ENCODE measurements at places on chromosomes 3 and 15.

GRCh38 chr3:31178467-31178866 lies 284.0 kb upstream of the GADL1 start:
- DNase-seq = no peak

DNA sequence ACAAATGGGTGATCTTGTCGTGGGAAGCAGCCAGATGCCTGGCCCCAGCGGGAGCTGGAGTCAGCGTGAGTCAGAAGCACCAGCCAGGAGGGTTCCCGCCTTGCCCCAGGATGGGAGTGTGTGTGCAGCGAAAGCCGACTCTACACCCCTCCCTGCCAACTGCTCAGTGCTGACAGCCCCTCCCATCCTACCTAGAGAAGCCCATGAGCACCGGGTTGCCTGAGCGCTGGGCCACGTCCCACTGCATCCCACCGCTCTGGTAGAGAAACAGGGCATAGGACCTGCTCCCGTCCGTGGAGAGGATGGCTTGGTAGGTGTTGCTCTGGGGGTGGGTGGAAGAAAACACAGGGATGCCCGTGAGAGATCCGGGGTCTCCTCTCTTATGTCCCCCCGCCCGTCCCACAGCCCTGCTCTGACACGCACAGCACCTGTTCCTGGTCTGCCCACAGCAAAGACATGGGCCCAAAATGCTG lies 42.9 kb downstream of the MUC4 start:
- no peak for DNase-seq

- DNase-seq = no peak
These were observed 1.2 kb downstream of the C3orf85 start for GRCh38 chr3:109137761-109138160.

DNA sequence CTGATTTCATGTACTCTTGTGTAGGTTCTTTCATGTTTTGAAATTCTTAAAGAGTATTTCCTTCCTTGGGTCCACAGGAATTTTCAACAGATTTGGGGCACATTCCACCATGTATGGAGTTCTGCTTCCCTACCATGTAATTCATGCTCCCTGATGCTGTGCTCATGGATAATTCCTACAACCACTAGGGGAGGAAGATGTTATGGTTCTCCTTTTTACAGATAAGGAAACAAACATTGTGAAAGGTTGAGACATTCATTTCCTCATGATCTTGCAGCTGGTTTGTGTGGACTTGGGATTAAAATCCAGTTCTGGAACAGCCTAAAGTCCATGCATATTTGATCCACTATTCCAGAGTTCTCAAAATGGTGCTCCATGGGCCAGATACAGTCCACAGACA lies 174.9 kb upstream of the FRMD4B start:
- DNase-seq = no peak

DNA sequence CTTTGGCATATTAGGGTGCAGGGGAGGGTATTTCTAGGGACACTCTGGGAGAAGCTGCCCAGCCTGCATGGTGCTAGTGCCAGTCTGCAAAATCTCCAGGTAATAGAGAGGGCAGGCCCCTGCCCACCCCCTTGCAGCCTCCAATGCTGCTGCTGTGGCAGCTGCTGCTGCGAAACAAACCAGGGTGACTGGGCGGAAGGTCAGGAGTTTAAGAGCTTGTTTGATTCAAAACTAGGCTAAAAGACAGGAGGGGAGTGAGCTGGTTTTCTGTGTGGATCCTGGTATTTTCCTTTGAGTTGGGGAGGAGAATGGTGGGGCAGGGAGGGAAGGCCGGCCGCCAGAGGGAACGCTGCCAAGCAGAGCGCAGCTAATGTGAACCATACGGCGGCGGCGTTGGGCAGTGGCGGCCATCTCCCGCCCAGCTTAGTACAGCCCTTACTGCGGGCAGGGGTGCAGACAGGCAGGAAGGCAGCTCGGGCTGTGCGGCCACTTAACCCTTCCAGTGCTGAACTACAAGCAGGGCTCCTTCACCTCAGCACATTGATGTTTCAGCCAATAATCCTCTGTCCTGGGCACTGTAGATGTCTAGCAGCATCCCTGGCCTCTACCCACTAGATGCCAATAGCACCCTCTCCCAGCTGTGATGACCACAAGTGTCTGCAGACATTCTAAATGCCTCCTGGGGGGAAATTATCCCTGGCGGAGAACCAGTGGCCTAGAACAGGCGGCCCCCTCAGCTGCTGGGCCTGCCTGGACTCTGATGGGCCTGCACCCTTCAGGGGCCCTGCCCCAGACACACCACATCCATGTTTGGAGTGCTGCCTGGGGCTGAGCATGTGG lies 125.7 kb downstream of the EEFSEC start:
- DNase-seq = no peak

GRCh38 chr3:120852412-120852811 lies 55.6 kb upstream of the STXBP5L start:
- no peak for DNase-seq

- DNase-seq = no peak
These were observed 46.5 kb downstream of the CYFIP1 start for GRCh38 chr15:22933641-22934061.

GRCh38 chr3:79424811-79425210 lies 343.0 kb downstream of the ROBO1 start:
- no peak for DNase-seq

DNA sequence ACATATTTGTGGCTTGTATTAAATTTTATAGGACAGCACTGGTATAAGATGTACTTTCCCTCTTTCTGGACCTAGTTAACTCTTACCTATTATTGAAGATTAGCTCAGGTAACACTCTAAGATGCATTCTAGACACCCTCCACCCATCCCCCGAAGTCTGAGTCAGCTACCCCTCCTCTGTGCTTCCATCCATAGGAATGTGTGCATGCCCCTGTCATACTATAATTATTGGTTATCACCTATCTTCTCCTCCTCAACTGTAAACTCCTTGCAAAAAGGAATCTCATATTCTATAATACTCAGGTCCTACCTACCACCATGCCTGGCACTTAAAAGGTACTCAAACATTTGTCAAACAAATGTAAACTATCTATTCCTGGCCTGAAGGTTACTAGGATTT lies 3.0 kb downstream of the PEAK1 start:
- no peak for DNase-seq

GRCh38 chr15:89400116-89400781 lies 65.6 kb upstream of the POLG start:
- DNase-seq = no peak

GRCh38 chr3:141812084-141812483 lies 48.9 kb downstream of the GRK7 start:
- no peak for DNase-seq

- DNase-seq = no peak
These were observed 143.5 kb upstream of the LPP start for GRCh38 chr3:188010478-188010877.

- no peak for DNase-seq
These were observed 388.1 kb downstream of the FGF12 start for GRCh38 chr3:192339214-192339613.

GRCh38 chr15:99921101-99921500 lies 187.9 kb upstream of the LYSMD4 start:
- DNase-seq = no peak

DNA sequence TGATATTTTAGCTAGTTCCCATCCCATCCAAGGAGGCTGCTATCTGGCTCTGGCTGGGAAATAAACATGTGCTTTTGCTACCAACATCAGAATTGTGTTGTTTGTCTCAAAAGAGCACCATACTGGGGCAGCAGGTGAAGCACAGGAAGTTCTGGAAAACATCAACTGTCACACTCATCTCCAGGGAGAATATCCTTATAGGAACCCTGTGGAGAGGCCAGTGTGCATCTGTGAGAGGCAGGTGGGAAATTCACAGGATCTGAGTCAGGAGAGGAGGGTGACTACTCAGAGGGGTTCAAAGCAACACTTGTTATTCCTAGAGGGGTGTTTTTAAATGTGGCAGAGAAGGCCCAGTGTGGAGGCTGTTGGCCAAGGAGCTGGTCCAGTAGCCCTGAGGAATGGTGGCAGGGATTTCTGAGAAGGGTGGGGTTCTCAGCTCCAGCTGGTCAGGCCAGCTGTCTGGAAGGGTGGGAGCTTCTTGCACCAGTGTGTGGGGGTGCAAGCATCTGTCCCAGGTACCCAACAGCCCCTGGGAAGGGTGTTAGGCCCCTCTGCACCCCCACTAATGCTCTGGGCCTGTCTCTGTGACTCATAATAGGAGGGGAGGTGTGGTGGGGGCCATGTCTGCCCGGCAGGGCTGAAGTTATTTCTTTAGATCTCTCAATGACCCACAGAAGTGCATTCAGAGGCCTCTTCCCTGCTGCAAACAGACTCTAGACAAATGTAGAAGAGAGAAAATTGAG lies 28.7 kb downstream of the RPSA start:
- no peak for DNase-seq

- DNase-seq = peak; percentile 82
These were observed 33.4 kb downstream of the FSTL1 start for GRCh38 chr3:120417272-120417911.

- DNase-seq = no peak
These were observed 25.4 kb downstream of the SEC61A1 start for GRCh38 chr3:128077665-128078064.

DNA sequence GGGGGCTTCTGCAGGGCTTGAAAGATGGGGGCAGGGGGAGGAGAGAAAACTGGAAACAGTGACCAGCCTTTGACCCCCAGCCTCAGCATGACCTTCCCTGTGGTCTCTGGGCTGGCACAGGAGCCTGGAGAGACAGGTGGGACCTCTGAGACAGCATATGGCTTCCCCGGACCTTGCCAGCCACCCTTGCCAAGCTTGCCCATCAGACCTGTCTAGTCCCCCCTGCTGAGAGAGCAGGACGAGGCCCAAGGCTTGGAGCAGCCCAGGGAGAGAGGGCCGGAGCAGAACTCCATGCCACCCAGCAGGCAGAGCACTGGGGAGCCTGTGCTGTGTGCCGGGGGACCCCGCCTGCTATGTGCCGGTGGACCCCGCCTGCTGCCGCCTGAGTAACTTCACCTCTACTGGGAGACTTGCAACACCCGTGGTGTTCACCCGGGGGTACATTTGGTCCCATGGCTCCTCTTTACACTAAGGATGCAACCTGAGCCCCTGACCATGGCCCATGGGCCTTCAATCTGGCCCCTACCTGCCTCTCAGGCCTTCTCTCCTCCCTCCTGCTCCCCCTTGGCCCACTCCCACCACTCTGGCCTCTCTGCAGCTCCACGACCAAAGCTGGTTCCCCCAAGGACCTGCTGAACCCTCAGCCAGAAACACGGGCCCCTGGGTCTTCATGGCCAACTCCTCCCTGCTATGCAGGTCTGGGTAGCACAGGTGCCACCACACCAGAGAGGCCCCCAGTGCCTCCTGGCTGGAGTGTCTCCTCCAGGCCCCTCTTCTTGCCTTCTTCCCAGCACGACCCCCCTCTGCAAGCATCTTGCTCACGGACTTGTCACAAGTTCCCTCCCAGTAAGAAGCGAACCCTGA lies 21.1 kb upstream of the SLC41A3 start:
- no peak for DNase-seq

DNA sequence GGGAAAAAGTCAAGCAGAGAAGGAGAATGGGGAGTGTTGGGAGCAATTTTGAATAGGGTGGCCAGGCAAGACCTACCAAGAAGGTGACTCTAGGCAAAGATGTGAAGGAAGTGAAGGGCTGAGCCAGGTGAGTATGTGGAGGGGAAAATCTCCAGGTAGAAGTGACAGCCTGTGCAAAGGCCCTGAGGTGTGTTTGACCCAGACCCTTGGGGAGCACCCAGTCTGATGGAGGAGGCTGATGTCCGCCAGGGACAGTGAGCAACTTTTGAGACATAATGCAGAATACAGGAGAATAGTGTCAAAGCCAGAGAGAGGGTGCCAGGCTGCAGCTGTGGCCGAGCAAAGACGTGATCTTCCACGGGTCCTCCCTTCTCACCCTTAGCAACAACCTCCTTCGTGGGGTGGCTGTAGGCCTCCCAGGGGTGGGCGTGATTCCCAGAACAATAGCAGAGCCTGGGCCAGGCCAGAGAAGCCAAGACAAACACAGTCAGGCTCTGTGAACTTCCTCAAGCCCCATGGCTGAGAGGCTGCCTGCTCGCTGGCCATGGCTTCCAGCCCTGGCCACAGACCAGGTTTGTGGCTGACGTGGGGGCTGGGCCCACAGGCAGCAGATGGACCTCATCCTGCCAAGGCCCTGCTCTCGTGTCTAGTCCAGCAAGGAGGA lies 58.1 kb downstream of the SLC6A6 start:
- DNase-seq = no peak

DNA sequence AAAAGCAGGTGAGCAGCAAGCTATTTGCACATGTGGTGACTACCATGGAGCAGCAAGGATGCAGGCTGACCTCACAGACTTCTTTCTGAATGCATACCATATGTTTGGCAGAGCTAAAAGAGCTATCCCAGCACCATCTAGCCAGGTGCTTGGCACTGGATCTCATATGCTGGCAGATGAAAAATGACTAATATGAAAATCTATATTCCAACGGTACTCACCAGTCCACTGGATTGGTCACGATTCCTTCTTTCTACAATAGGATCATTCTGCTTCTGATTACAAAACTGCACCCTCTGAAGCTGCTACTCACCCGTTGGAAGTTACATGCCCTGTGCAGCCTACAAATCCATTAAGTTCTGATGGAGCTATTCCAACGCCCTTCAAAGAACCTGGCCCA lies 714.3 kb upstream of the CFAP20DC start:
- no peak for DNase-seq

DNA sequence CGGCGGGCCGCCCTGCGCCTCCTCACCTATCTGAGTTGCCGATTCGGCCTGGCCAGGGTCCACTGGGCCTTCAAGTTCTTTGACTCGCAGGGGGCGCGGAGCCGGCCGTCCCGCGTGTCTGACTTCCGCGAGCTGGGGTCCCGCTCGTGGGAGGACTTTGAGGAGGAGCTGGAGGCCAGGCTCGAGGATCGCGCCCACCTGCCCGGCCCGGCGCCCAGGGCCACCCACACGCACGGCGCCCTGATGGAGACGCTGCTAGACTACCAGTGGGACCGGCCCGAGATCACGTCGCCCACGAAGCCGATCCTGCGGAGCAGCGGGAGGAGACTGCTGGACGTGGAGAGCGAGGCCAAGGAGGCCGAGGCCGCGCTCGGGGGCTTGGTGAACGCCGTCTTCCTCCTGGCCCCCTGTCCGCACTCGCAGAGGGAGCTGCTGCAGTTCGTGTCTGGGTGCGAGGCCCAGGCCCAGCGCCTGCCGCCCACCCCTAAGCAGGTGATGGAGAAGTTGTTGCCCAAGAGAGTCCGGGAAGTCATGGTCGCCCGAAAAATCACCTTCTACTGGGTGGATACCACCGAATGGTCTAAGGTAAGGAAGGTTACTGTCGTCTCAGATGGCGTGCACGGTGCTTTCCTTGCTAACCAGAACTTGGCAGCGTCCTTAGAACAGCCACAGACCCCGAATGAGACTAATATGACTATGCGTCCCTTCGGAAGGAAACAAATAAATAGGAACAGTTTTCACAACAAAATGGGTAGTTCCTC lies 567 bp downstream of the TICRR start:
- DNase-seq = no peak

GRCh38 chr3:73086071-73086494 lies 24.6 kb downstream of the EBLN2 start:
- DNase-seq = peak; percentile 43

DNA sequence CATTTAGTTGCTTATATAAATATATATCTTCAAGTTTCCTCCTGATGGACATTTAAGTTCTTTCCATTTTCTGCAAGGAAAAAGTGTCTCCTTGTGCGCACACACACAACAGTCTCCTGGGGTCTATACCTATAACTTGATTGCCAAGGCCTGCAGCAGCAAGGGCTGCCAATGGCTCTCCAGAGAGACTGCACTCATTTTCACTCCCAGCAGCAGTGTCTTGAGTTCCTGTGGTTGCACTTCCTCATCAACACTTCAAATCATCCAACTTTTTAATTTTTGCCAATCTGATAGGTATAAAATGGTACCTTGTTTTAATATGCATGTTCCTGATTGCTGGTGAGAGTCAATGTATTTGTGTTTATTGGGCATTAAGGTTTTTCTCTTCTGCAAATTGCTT lies 23.1 kb downstream of the TNFAIP8L3 start:
- DNase-seq = no peak

GRCh38 chr3:169196789-169197188 lies 466.7 kb downstream of the MECOM start:
- DNase-seq = no peak
